ENCODE measurements at places on chromosomes 12 and 14.

DNA sequence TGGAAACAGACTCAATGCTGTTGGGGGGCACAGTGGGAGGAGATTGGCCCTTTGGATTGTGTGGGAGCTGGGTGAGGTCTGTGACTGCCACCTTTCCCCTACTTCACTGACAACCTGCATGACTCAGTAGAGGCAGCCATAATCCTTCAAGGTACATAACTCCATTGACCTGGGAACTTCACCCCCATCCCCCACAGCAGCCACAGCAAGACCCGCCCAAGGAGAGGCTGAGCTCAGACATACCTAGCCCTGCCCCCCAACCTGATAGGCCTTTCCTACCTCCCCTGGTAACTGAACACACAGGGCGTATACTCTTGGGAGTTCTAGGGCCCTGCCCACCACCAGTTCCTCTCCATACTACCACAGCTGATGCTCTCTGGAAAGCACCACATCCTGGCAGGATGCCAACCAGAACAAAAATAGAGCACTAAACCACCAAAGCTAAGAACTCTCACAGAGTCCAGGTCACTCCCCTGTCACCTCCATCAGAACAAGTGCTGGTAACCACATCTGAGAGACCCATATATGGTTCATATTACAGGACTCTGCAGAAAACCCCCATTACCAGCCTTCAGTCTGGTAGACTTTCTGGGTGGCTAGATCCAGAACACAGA, 703.9 kb downstream of the FSCB start:
- DNase-seq, result no peak

DNA sequence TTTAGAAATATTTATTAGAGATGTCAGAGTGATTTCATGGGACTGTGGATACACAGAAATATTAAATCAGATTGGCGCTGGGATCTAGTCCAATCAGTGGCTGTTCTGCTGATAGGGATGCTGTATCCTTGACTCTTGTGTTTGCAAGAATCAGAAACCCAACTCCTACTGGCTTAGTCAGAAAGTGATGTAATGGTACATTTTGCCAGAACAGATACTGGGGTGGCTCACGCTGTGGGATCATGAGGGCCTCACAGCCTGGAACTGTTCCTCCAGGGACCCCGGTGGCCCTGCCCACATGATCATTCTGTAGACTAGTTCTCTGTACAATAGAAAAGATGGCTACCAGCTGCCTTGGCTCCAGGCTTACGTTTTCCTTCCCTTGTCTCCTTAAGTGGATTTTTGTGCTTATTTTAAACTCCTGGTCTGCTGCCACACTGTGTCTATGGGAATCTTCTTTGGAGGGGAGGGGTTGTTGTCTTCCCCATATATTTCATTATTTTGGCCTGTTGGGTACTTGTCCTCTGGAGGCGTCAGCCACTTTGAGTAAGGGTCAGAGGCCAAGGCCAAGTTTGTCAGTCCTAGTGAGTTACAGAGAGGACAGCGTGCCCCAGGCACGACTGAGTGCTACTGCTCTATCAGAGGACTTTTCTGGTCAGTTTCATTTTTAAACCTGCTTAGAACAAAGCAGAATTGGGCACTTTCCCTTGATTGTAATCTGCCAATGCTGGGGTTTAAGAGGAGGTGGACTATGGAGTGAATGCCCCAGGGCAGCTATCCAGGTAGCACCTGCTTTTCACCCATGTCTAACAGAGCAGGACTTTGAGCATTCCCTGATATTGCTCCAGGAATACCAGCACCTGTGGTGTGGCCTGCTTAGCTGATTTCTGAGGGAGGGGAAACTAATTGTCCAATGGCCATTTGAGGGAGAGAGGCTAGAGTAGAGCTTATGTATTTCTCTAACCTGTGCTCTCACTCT, 164.3 kb downstream of the SLC5A8 start:
- DNase-seq, result no peak

- no peak for DNase-seq
These were observed 24.0 kb downstream of the SYT1 start for GRCh38 chr12:78888568-78888967.

DNA sequence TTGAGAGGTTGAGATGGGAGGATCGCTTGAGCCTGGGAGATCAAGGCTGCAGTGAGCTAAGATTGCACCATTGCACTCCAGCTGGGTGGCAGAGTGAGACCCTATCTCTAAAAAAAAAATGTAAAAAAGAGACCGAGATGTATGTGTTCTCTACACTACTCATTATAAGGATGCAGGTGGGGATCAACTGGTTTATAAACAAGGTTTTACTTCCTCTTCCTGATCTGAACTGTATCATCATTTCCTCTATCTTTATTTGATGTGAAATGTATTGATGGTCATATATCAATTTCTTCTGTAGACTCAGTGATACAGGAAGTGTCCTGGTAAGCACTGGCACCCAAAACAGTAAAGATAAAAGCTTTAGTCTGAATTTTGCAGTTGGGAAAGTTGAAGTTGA, 20.1 kb upstream of the USP44 start:
- no peak for DNase-seq

DNA sequence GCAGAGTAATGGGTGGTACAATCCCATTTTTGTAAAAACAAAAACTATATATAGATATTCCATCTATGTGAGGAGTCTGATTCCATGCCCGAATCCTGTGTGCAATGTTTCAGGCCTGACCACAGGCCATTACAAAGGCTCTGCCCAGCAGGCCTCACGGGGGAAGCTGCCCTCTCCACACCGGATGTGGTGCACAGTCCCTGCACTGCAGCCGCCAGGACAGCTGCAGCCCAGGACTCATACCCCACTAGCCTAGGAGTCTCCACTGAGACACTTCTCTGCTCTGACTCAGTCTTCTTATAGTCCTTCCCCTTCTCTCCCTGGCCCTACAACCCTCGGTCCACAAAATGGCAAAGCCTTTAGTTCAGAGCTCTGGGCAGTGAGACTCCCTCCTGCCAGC, 190.4 kb downstream of the PPM1H start:
- no peak for DNase-seq

GRCh38 chr12:102080842-102081241, 19.1 kb upstream of the WASHC3 start:
- no peak for DNase-seq

GRCh38 chr12:93808169-93808899, 131.2 kb downstream of the CRADD start:
- no peak for DNase-seq

- no peak for DNase-seq
These were observed 10.8 kb downstream of the COL2A1 start for GRCh38 chr12:47993491-47993890.

DNA sequence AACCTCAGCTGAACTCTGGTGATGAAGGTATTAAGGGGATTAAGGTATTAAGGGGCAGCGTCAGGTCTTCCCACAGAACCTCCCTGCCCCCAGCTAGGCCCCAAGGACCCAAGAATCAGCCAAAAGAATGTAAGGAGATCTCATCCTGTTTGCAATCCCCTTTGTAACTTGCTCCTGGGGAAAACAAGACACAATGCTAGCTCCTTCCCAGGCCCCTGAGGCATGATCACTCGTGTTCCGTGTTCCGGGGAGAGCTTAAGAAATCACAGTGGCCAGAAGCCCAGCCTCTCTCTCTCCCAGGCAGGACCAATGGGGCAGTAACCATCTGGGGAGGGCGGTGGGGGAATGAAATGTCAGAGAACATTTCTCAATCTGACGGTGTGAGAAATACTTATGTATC, 33.2 kb downstream of the PIGH start:
- peak; percentile 4 for DNase-seq

GRCh38 chr14:90726656-90727055, 89.6 kb downstream of the TTC7B start:
- DNase-seq, result no peak

DNA sequence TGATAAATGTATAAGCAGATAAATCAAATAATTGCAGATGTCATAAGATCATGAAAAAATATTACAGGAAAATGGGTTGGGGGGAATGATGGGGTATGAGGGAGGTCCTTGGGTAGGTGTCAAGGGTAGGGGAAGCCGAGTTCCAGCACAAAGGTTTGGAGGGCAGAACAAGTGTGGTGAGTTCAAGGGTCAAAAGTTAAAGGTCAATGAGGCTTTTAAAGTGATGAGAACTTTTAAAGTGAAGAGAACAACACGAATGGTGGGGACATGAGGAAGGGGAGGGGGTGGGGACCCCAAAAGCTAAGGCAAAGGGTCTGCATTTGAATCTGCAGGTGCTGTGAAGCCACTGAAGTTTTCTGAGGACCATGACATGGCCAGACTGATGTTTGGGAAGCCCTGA, 200.6 kb upstream of the NOS1 start:
- no peak for DNase-seq

GRCh38 chr12:24600551-24600950, 348.4 kb downstream of the BCAT1 start:
- no peak for DNase-seq

DNA sequence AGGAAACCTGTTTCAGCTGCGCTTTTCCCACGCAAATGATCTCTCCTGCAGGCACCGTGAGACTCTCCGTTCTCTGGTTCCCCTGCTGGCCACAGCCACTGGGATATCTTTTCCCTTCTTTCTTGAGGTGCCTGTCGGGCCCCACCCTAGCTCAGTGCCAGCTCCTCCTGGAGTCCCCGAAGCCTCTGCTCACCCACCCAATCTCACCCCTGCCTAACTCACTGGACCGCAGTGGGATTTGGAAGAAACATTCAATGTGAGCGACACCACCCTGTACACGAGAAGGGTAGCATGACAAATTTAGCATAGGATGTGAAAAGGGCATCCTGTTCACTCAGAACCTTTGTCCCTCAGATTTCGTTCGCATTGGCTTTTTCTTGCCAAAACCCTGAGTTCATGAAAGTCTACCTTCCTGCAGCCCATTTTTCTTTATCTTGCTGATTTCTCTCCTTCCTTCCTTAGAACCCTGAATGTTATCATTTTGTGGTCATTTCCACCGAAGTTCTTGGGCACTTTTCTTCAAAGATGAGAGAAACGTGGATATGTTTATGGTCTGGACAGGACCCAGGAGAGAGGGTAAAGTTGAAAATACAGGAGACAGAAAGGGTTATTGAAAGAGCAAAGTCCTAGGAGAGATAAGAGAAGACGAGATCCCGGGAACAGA, 63.6 kb upstream of the ELK3 start:
- DNase-seq, result no peak

DNA sequence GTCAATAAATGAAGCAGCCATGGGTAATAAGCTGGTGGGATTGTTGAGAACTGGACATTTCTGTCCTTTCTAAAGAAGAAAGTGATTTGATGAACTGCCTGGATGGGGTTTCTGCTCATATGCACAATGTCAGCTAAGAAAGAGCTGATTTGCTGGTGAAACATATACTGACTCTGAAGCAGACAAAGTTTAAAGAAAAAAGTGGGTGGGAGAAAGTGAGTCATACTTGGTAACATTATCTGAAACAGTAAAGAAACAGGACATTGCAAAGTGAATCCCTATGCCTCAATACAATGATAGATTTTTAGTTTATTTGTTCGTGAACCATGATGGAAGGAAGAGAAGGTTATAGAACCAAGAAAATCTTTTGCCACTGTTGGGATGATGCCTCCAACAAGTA, 95.6 kb upstream of the DNM1L start:
- DNase-seq, result no peak

- DNase-seq, result no peak
These were observed 64.9 kb upstream of the ZDHHC17 start for GRCh38 chr12:76698966-76699365.

DNA sequence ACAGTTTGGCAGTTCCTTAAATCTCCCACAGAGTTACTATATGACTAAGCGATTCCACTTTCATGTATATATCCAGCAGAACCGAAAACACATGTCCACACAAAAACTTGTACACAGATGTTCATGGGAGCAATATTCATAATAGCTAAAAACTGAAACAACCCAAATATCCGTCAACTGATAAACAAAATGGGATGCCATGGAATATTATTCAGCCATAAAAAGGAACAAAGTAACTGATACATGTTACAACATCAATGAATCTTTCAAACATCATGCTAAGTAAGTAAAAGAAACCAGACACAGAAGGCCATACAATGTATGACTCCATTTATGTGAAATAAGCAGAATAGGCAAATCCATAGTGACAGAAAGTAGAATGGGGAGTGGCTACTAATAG, 80.2 kb upstream of the GPHB5 start:
- DNase-seq, result no peak

DNA sequence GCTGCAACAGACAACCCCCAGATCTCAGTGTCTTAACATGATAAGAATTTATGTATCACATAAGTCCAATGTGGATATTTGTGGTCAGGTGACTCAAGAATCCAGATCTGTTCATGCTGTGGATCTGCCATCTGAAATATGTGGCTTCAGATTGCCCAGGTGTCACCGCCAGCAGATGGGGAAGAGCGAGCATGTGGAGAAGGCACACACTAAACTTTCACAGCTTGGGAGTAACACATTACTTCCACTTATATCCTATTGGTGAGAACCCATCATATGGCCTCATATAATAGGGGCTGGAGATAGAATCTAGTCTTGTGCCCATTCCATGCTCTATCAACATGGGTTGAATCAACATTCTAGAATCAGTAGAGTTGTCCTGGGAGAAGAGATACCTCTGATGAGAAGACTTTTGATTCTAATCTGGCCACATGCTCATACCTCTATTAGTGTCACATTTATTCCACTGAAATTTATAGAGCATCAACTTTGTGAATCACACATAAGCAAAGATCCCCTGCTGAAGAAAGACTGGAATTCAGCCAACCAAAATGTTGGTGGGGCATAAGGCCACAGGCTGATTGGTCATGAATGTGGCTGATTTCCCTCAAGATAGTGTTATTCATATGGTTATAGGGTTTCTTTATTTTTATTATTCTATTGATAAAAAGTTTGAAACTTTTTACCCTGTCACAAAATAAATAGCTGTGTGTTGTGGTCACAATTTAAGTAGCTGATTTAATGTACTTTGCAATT, 6.0 kb upstream of the CALCOCO1 start:
- DNase-seq, result no peak

- DNase-seq, result no peak
These were observed 23.4 kb upstream of the BMP4 start for GRCh38 chr14:53979747-53980642.

GRCh38 chr12:110826592-110827200, 20.1 kb upstream of the CCDC63 start:
- peak; percentile 85 for DNase-seq

GRCh38 chr12:31705621-31706020, 23.2 kb downstream of the AMN1 start:
- DNase-seq, result no peak

DNA sequence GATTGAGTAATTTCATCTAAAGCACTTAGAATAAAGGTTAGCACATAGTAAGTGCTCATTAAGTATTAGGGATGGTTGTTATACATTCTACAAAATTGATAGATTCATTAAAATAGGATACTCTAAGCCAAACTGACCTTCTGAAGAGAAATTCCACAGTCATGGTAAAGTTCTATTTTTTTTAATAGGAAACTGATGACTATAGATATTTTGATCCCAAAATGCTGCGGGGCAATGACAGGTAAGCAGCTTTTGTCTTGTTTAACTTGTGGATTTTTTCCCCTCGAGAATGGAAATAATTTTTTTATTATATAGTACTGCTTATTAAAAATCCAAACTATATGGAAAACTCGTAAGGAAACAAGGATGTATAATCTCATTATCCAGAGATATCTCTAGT, 97.0 kb downstream of the SCFD1 start:
- no peak for DNase-seq

- DNase-seq, result no peak
These were observed 117.4 kb downstream of the DAD1 start for GRCh38 chr14:22471545-22472121.

- no peak for DNase-seq
These were observed 1.1 kb upstream of the GNB3 start for GRCh38 chr12:6839482-6840201.
